Panc1 (cell line): ENCODE measurements at places on chromosomes 16 and 17. TPM values are rescaled to one million over a fixed set of nuclear protein-coding genes. Genes with fewer than 3 reads are reported as not detected.

HBZ gene
- 1.1 TPM for total RNA-seq

BCAR1 gene
- 120 TPM for total RNA-seq

SULT1A2 gene
- total RNA-seq, result not detected

RBFOX1 gene
- total RNA-seq, result not detected

ANKS3 gene
- total RNA-seq, result 26.6 TPM

CAPN15 gene
- total RNA-seq, result 78.5 TPM

KRT24 gene
- total RNA-seq, result not detected

MT1M gene
- 1.8 TPM for total RNA-seq

LLGL2 gene
- 201 TPM for total RNA-seq

GNG13 gene
- total RNA-seq, result 0.23 TPM

SHISA9 gene
- 0.10 TPM for total RNA-seq

HP gene
- 7.0 TPM for total RNA-seq

SRL gene
- not detected for total RNA-seq

TEX14 gene
- not detected for total RNA-seq

SBK1 gene
- total RNA-seq, result 2.4 TPM

TSNAXIP1 gene
- 1.6 TPM for total RNA-seq

G6PC1 gene
- 0.08 TPM for total RNA-seq

SLC12A3 gene
- total RNA-seq, result 0.15 TPM

TBX2 gene
- total RNA-seq, result 35.6 TPM

MT1H gene
- not detected for total RNA-seq

SLFN14 gene
- total RNA-seq, result not detected

PRR29 gene
- total RNA-seq, result 0.10 TPM

ENPP7 gene
- not detected for total RNA-seq

SLC38A8 gene
- total RNA-seq, result not detected

PSMB3 gene
- total RNA-seq, result 233 TPM

NPIPA2 gene
- 3.9 TPM for total RNA-seq

MRPL12 gene
- 157 TPM for total RNA-seq

ZNF205 gene
- 18.3 TPM for total RNA-seq

PRSS27 gene
- total RNA-seq, result 3.3 TPM
